Left kidney (tissue), 8 donors: ENCODE measurements at places on chromosomes 12 and 14.

DNA sequence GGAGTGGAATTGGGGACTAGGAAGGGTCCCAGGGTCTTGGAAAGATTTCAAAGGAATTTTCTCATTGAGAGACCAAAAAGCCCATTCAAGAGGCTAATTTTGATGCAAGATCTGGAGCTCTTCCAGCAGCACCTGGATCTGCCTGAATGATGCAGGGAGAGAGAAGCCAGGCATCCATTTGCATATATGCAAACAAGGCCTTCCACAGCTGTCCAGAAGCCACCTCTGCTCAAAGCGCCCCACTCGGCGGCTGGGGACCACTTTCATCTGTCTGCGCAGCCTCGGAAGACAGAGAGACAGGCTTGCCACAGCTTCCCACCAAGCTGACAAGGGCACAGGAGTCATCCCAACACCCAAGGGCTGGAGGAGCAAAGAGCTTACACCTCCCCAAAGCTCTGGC lies 295.6 kb downstream of the DPF3 start:
- no peak for DNase-seq

DNA sequence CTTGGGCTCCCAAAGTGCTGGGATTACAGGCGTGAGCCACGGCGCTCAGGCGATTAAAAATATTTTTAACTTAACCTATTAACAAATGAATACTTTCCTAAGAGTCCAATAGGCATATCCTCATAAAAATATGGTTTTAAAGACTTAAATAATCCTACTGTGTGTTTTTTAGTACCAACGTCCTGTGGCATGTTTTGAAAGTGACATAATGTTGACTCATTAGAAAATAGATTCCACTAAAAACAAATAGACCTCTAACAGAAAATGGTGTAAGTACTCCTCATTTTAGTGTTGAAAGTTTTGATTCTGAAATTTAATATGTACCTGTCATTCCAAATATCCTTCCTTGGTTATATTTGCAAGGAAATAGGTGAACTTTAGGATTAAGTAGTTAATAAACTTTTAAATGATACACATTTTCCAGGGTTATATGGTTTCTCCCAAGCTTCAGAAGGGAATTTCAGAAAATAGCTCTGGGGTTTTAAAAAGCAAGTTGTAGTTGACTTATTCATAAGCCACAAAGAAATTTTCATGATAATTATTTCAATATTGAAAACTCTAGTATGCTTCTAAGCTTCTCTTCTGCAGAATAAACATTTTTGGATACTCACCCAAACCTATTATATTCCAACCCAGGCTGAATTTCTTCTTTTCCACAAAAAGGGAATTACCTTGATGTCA lies 12.1 kb upstream of the LUM start:
- no peak for DNase-seq

- peak; percentile 49 for DNase-seq
Measured at GRCh38 chr12:29796823-29797263, 13.1 kb upstream of the TMTC1 start.

DNA sequence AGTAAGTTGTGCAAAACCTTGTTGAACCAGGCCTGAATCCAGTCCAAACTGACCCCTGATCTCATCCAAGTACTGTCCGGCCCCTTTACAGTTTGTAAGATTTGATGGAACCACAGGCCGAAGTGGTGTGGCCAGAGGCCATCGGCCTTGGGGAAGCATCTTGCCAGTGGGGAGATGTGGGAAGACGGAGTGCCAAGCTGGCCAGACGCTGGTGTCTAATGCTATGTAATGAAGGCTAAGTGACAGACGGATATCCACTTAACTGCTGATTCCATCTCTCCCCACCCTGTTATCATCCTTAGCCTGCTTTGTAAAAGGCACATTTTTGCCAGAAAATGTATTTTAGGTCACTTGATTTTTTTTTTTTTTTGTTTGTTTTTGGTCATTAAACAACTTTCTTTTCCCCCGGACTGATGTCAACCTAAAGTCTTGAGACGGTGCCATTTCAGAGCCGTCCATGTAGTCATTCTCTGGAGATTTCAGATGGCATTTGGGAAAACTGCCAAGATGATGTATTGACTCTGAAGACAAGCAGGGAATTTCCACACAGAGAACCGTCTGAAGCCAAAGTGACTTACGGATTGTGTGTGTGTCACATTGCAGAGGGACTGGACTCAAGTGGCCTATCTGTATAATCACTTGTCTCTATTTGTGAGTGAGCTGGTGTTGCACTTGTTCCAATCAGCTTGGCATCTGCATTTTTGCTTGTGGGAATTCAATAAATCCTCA lies 86.5 kb upstream of the MANSC4 start:
- DNase-seq: no peak

GRCh38 chr12:51421266-51421884 lies 3.3 kb upstream of the SLC4A8 start:
- peak; percentile 78 for DNase-seq

DNA sequence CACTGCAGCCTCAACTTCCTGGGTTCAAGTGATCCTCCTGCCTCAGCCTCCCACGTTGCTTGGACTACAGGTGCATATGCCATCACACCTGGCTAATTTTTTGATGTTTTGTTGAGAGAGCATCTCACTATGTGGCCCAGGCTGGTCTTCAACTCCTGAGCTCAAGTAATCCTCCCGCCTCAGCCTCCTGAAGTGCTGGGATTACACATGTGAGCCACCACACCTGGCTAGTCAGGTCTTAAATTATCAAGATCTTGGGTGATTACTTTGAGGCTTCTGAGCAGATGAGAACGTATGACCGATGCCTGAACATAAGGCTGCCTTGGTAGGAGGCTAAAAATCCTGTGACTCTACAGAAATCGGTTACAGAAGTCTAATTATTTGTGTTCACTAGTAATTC lies 53.0 kb upstream of the FRS2 start:
- no peak for DNase-seq

GRCh38 chr12:23561364-23562345 lies 387.8 kb downstream of the SOX5 start:
- no peak for DNase-seq

DNA sequence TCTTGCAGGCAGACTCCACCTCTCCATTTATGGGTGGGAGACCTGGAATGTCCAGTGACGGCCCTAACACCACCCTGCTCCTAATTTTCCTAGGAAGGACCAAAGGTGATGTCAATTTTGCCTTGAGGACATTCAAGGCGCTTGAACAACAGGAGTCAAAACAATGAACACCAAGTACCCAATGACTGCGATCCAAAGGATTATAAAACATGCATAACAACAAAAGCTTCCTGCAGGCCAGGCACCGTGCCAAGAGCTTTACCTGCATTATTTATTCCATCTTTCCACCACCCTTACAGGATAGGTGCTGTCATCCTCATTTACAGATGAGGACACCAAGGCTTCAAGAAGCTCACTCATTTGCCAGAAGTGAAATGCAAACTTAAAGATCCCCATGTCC lies 15.2 kb upstream of the FOXN3 start:
- no peak for DNase-seq

DNA sequence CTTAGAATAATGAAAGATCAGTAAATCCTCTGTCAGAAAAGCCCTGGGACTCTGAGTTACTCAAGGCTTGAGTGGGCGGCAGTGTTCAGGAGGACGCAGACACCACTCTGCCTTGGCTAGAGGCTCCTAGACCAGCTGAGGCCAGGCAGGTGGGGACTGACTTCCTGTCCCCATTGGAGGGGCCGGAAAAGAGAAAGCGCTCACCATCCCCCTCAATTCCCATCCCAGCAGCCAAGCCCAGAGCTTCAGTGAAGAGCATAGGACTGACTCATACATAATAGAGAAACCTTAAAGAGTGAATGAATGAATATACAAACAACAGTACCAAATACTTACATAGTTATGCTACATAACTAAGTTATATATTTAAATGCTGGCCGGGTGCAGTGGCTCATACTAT lies 62.0 kb downstream of the PLEKHG7 start:
- no peak for DNase-seq

GRCh38 chr14:68939181-68939892 lies 39.8 kb downstream of the ACTN1 start:
- no peak for DNase-seq

GRCh38 chr12:77016606-77017005 lies 48.8 kb downstream of the E2F7 start:
- no peak for DNase-seq

DNA sequence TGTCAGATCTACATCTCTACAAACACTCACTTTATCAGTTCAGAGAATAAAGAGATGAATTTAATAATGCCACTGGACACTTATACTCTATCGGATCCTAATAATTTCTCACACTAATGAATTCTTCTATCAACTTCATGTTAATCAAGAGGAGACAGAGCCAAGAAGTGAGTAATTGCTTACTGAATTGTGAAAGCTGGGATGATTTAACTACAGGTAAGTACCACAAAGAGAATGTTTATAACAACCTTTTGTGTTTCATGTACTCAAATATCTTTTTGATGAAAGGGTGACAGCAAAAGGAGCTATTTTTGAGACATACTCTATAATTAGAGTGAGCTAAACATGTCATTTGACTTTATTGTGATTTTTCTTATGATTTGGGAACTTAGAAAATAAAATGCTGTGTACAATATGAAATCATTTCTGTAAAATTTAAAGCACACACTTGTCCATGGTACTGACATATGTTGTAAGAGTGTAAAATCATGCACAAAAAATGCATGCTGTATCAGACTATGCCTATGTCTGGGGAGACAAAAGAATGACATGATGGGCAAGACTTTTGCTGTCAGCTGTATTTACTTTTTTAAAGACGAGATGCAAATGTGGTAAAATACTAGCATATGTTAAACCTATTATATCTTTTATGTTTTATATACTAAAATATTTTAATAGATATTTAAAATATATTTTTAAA lies 361.2 kb downstream of the CCER1 start:
- DNase-seq: no peak

GRCh38 chr12:110373025-110373424 lies 30.5 kb downstream of the ANAPC7 start:
- no peak for DNase-seq

DNA sequence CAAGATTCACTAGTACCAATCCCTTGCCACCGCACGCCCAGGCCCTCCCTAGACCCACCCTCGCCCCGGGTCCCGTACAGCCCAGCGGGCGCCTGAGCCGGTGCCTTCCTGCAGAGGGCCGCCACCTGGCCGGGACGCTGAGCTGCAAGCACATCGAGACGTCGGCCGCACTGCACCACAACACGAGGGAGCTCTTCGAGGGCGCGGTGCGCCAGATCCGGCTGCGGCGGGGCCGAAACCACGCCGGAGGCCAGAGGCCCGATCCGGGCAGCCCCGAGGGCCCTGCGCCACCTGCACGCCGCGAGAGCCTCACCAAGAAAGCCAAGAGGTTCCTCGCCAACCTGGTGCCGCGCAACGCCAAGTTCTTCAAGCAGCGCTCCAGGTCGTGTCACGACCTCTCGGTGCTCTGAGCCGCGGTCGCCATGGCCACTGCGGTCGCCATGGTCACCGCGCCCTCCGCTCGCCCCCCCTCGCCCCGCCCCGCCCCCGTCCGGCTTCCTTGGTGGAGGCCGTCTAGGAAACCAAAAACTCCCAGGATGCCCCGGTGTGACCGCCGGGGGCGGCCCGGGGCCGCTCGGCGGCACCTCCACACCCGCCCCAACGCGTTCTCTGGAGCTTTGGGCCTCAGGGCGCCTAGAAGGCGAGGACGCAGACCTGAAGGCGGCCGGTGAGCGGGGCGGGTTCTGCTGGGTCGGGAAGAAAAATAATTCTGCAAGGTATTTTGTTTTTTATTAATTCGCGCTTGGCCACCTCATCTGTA lies 3.7 kb downstream of the REM2 start:
- DNase-seq: peak; percentile 86

GRCh38 chr14:74936731-74937130 lies 13.7 kb upstream of the RPS6KL1 start:
- DNase-seq: no peak

GRCh38 chr12:110379197-110379596 lies 24.3 kb downstream of the ANAPC7 start:
- no peak for DNase-seq

DNA sequence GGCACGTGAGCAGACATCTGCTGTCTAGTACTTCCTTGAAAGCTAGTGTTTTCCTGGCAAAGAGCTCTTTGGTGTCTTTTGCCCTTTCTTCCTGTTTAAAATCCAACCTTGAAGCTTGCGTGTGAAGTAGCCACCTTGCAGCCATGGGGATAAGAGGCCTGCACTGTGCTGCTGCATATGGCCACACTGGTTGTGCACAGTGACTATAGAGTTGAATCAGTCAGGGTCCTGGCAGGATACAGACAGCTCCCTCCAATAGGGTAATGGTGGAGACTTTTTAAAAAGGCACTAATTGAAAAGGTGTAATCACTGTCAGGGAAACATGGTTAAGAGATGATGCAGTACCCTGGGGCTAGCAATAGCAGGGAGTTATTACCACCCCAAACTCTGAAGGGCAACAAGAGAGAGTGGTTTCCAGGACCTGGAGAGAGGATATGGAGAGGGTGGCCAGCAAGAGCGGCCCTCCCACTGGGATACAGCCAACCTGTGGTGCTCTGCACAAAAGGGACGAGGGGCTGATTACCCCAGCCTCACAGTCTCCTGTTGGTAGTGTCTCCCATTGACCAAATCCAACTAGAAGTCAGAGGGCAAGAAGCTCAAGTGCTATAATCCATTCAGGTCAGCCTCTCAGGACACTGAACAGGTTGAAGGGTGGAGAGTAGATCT lies 4.8 kb upstream of the GLT8D2 start:
- DNase-seq: no peak

DNA sequence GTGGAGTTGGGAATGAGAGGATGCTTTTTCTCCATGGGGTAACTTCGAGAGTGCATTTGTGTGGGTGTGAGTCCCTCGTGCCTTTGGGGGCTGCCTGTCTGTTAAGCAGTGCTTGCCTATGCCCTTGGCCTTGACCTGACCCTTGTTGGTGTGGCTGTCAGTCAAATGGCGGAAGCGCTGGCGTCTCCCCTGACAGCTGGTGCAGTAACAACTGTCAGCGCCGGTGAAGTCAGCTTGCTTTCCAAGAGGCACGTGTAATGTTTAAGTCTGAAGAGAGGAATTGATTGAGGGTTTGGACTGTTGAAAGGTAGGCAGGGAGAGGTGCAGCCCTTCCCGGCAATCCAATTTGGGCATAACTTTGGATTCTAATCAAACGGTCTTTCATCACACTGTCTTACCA lies 211.3 kb downstream of the AACS start:
- DNase-seq: no peak

DNA sequence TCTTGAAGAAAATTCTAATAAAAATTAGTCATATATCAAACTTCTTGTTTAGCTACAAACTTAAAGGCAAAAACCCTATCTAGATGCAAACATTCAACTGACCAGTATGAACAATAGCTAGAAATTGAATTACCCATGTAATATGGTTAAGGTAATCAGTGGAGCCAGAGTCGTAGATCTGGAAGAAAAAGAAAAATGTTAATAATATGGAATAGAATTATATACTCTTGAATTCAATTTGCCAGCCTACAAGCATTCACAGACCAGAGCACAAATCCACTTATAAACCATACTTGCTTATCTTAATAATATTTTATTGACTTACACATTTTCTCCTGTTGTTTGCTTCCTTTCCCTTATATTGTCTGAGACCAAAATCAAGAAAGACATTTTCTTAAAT lies 7.7 kb upstream of the HEATR5A start:
- no peak for DNase-seq
